Adrenal gland (tissue), 19 donors: ENCODE measurements at places on chromosomes 1 and 21. TPM values are rescaled to one million over a fixed set of nuclear protein-coding genes. Genes with fewer than 3 reads are reported as not detected.
A peak's percentile ranks its signal among the peaks of the same experiment; 100 is the strongest.

The HUNK gene
- 0.84 TPM for total RNA-seq

The IL10RB gene
- 27.2 TPM for total RNA-seq

- H3K4me3 ChIP-seq: no peak overlapping the region
- no peaks in the 10 kb centered on the region for H3K4me1 ChIP-seq
- no peak for DNase-seq
Observed at GRCh38 chr21:31974454-31974985, 101.7 kb downstream of the HUNK start.

- no peak for DNase-seq
- H3K4me1 ChIP-seq: peaks cover 13% of the 10 kb centered on the region
- no peaks in the 10 kb centered on the region for H3K36me3 ChIP-seq
- H3K27me3 ChIP-seq: no peaks in the 10 kb centered on the region
- H3K4me3 ChIP-seq: no peak overlapping the region
Observed at GRCh38 chr21:45571641-45572040, 29.4 kb upstream of the SLC19A1 start.

DNA sequence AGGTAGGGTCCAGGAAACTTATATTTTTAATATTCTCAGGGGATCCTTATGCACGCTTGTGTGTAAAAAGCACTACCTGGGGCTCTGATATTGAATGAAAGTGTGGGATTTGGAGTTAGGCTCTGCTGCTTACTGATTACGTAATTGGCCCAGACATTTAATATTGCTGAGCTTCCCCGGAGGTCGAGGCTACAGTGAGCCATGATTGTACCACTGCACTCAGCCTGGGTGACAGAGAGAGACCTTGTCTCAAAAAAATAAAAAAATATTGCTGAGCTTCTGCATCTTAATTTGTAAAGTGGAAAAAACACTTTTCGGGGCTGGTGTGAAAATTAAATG is 62.2 kb upstream of the KIF26B start:
- no peaks in the 10 kb centered on the region for H3K36me3 ChIP-seq
- no peak for DNase-seq
- peak overlapping the region; percentile 89 for H3K27ac ChIP-seq
- H3K4me1 ChIP-seq: peaks cover 16% of the 10 kb centered on the region
- H3K27me3 ChIP-seq: no peaks in the 10 kb centered on the region

- H3K4me1 ChIP-seq: no peaks in the 10 kb centered on the region
- peak; percentile 40 for DNase-seq
- H3K36me3 ChIP-seq: no peaks in the 10 kb centered on the region
- H3K27me3 ChIP-seq: no peaks in the 10 kb centered on the region
- no peak overlapping the region for H3K27ac ChIP-seq
- H3K4me3 ChIP-seq: no peak overlapping the region
Observed at GRCh38 chr1:115112496-115113375, 23.4 kb upstream of the TSPAN2 start.

DNA sequence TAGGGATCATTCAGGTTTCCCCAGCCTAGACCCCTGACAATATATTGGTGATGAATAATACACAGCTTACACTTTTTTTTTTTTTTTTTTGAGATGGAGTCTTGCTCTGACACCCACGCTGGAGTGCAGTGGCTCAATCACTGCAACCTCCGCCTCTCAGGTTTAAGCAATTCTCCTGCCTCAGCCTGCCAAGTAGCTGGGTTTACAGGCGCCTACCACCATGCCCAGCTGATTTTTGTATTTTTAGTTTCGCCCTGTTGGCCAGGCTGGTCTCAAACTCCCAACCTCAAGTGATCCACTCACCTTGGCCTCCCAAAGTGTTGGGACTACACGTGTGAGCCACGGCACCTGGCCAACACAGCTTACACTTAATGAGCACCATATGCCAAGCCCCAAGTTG is 7.2 kb downstream of the VASH2 start:
- no peaks in the 10 kb centered on the region for H3K27me3 ChIP-seq
- no peak overlapping the region for H3K4me3 ChIP-seq
- no peaks in the 10 kb centered on the region for H3K4me1 ChIP-seq
- no peaks in the 10 kb centered on the region for H3K36me3 ChIP-seq
- no peak overlapping the region for H3K27ac ChIP-seq
- DNase-seq: no peak

- no peaks in the 10 kb centered on the region for H3K36me3 ChIP-seq
- no peaks in the 10 kb centered on the region for H3K27me3 ChIP-seq
- no peak for DNase-seq
- no peak overlapping the region for H3K4me3 ChIP-seq
- H3K27ac ChIP-seq: no peak overlapping the region
Observed at GRCh38 chr1:217847643-217848042, 216.5 kb downstream of the SPATA17 start.

GRCh38 chr1:206891412-206891811 is 5.8 kb upstream of the IL24 start:
- no peaks in the 10 kb centered on the region for H3K36me3 ChIP-seq
- no peak overlapping the region for H3K4me3 ChIP-seq
- H3K4me1 ChIP-seq: no peaks in the 10 kb centered on the region
- DNase-seq: no peak
